ENCODE measurements at places on chromosomes 4 and X. TPM values are rescaled to one million over a fixed set of nuclear protein-coding genes. Genes with fewer than 3 reads are reported as not detected.

Gene EDNRA
- total RNA-seq = 0.19 TPM

- DNase-seq = no peak
Measured at GRCh38 chrX:112678831-112679230, 907 bp downstream of the LHFPL1 start.

Gene CT45A1
- not detected for total RNA-seq

- DNase-seq = no peak
Measured at GRCh38 chrX:96181605-96182004, 503.0 kb upstream of the DIAPH2 start.

Gene EXOSC9
- total RNA-seq = 41.5 TPM

GRCh38 chr4:165293927-165294649 is 33.4 kb upstream of the MSMO1 start:
- DNase-seq = no peak

DNA sequence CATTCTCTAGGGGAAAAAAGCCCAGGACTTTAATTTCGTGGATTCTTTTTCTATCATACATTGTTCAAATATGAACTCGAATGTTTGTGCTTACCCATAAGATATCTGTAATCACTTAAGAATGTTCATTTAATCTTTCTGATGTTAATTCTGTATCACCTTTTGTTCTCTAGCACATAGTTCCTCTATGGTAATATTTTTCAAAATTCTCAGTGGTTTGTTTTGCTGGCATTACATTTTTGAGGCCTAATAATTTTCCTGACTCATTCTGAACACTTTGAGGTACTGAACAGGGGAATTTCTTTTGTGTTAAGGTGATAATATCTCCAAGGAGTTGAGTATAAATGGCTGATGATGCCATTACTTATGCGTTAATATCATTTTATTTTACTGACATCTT is 490.7 kb upstream of the PITX2 start:
- DNase-seq = no peak

Gene ADAMTS3
- 0.68 TPM for total RNA-seq

DNA sequence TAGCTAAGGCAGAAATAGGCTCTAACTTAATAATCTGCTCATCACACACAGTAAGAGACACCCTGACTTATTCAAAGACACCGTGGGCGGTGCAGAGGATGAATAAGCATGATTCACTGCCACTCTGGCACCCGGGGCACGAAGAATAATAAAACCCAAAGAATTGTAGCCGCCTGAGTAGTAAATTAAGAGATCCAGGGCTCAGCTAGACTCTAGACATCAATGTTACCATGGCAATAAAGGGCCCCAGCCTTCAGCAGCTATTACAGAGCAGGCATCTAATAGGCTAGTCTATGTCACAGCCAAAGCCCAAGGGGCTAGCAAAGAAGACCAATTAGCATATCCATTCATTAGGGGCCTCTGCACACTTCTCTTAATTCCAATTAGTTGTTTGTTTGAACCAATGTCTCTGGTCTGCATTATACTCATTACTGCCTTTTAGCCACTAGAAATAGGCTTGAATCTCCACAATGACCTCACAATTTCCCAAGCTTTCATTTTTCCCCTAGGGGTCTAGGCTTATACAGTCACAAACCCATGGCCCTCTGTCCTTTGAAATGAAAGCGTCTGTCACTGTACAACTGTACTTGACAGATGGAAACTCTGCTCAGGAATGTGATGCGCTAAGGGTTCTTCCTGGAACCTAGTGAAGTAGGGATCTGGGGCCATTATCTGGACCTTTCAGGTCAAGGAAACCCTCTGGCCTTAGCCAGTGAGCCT is 3.0 kb upstream of the ATP1B4 start:
- no peak for DNase-seq

DNA sequence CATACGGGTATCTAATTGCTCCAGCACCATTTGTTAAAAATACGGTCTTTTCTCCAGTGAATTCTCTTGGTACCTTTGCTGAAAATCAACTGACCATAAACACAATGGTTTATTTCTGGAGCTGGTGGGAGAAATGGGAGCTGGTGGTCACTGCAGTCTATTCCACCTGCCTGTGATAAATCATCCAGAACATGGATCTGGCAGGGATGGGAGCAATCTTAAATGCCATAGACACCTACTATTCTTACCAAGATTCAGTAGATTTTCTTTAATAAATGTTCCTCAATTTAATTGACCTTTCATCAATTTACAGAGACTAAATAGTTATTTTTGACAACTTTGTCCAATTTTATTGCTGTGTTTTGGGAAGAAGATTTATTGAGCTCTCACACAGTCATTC is 68.1 kb downstream of the SLC9A7 start:
- DNase-seq = no peak

Gene FAM13A
- total RNA-seq = 1.3 TPM

DNA sequence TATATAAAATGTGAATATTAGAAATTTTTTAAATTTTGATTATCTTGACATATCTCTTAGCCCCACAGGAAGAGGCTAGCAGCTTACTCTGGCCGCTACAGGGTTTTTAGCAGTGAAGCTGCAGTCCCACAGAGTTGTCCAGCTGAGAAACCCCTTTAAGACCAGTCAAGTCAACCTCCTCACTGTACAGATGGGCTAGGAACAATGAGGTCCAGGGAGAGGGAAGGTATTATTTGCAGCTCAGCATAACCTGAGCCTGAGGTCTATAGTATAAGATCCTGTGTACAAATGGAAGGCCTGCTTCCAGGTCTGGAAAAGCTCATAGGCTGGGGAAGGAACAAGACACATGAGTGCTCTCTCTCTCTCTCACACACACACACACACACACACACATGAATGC is 1.8 kb downstream of the VSIG4 start:
- DNase-seq = no peak

Gene LRIT3
- total RNA-seq = 0.17 TPM

- no peak for DNase-seq
Measured at GRCh38 chr4:189232274-189232673, 708.4 kb upstream of the FRG1 start.

- no peak for DNase-seq
Measured at GRCh38 chrX:113514906-113515305, 674.3 kb upstream of the AMOT start.

DNA sequence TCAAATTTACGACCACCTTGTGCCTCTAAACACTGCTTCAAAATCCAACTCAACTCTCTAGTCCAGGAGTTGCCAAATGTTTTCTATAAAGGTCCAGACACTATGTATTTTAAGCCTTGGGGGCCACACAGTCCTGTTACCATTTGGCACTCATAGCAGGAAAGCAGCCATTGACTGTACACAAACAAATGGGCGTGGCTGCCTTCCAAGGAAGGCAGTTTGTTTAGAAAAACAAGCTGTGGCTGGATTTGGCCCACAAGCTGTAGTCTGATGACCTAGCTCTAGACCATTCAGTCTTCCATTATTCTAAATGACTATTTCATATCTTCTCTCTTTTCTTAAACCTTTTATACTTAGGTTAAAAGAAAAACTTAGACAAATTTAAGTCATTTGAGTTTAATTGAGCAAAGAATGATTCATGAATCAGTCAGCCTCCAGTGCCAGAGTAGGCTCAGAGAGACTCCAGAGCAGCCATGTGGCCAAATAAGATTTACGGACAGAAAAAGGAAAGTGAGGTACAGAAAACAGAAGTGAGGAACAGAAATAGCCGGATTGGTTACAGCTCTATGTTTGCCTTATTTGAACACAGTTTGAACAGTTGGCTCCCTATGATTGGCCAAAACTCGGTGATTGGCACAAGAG is 825.8 kb upstream of the LCORL start:
- no peak for DNase-seq

DNA sequence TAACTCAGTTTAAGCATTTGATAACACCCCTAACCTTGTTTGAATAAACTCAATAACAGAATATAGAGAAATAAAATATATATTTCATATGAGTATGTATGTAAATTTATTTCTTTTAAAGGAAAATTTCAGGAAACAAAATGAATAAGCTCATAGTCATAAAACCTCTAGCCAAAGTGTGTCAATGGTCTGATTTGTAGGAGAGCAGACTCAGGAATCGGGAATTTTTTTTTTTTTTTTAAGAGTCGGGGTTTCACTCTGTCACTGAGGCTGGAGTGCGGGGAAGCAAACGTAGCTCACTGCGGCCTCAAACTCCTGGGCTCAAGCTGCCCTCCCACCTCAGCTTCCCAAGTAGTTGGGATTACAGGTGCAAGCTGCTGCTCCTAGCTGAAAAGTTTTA is 2.4 kb downstream of the PKD2 start:
- no peak for DNase-seq

DNA sequence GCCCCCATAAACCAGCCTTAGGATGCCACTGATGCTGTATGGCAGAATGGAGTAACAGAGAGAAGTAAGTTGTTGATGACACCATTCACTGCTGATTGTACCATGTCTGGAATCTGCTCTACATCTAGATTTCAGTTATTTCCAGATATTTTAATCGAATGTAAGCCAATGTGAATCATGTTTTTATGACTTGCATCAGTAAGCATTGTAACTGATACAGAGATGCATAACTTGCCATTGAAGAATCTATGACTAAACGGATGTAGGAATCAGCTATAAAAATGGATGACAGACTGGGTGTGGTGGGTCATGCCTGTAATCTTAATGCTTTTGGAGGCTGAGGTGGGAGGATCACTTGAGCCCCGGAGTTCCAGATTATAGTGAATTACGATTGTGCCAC is 161.0 kb upstream of the GATB start:
- DNase-seq = no peak

Gene TGIF2LX
- total RNA-seq = not detected

- DNase-seq = no peak
Measured at GRCh38 chr4:83677656-83678055, 141.7 kb downstream of the GPAT3 start.

DNA sequence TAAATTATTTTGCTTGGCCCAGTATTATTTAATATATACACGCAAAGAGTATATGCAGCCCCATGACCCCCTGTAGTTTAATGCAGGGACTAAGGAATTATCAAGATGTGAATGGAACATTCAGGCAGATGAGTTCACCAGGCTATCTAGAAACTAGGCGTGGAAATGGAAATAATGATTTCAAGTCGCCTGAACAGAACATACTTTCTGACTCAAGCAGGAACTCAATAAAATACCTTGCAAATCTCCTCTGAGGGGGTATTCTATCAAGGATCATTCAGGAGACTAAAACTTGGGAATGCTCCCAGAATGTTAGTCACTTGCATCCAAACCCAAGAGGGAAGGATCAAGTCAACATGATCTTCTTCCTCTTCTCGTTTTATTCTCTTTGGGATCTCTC is 59.6 kb upstream of the RASSF6 start:
- peak; percentile 74 for DNase-seq

Gene S100P
- total RNA-seq = not detected

GRCh38 chrX:12824944-12825343 is 33.7 kb downstream of the PRPS2 start:
- DNase-seq = peak; percentile 39

Data from dermis blood vessel endothelial cell (primary cell).